ENCODE measurements at places on chromosomes 11 and 22.

- DNase-seq, result no peak
Measured at GRCh38 chr22:49458708-49459099, 369.0 kb downstream of the BRD1 start.

DNA sequence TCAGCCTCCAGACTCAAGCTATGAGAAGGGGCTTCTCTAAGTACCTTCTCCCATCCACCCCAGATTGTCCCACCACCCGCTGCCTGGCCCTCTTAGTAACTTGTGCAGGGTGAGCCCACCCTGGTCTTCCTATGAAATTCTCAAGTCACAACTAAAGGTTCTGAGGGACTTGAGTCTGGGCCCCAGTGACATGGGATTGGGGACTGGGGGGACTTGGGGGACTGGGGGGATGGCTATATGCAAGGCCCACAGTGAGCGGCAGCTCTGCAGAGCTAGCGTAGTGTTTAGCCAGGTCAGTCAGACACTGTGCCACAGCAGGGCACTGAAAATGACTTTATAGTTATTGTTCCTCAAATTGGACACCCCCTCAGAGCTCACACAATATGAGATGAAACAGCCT is 622.3 kb upstream of the CADM1 start:
- no peak for DNase-seq

- no peak for DNase-seq
Measured at GRCh38 chr11:2885017-2885677, 428 bp downstream of the CDKN1C start.

DNA sequence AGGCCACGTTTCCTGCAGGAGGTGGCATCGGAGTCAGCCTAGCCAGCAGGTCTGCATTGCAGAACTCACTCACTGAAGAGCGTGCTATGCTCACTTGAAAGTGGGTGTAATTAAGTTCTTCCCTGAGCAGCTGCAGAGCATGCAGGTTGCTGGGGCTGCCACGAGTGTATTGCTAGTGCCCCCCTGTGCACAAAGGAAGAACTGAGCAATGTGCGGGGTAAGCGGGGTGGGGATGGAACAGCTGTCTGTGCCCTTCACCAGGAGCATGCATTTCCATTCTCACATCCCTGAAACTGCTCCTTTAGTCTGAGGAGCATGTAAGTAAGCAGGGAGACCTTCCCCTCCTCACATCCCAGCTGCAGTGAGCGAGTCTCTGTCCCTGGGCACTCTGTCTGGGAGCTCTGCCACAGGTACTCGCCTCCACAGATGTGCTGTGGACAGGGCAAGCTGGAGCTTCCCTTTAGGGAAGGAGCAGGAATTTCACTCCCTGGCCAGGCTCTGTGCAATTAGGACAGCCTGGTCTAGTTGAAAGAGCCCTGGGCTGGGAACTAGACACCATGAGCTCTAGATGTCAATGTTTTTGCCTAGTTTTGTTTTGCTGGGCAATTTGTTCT is 1031.8 kb downstream of the NTM start:
- no peak for DNase-seq

DNA sequence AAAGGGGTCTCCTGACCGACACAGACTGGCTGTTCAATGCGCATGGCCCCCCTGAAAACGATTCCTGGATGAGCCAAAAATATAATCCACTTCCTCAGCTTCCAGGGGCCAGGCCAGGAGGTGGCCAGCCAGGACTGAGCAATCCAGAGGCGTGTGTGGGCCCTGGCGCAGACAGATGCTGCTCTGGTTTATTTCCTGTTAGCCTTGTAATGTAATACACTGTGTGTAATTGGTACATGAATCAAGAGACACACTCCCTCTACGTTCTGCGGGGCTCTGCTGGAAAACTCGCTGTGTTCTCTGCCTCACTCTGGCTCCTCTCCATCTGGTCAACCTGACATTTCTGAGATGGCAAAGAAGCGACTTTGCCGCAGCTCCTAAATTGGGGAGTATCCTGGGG is 26.3 kb upstream of the ISX start:
- DNase-seq, result no peak

DNA sequence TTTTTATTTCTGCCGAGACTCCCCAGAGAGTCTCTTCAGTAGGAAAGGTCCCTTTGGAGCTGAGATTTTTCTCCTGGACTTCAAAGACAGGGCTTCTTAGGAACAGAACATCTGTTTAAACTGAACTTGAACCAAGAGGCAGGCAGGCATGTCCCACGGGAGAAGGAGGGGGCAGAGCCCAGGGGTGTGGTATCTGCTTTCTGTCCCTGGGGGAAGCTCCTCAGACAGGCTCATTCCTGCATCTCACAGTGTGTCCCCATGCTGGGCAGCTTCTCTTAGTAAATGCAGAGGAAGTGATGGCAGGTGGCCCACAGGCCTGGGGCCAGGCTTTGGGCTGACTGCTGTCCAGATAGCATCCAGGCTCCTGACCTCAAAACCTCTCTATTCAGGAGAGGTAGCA is 47.3 kb downstream of the TSPAN18 start:
- no peak for DNase-seq
